ENCODE measurements at places on chromosomes 1 and 21. TPM values are rescaled to one million over a fixed set of nuclear protein-coding genes. Genes with fewer than 3 reads are reported as not detected.
A peak's percentile ranks its signal among the peaks of the same experiment; 100 is the strongest.

- no peaks in the 10 kb centered on the region for H3K27me3 ChIP-seq
- H3K27ac ChIP-seq = no peak overlapping the region
- no peaks in the 10 kb centered on the region for H3K36me3 ChIP-seq
- no peak overlapping the region for H3K4me3 ChIP-seq
Observed at GRCh38 chr1:223031733-223032601, 111.1 kb downstream of the TLR5 start.

DNA sequence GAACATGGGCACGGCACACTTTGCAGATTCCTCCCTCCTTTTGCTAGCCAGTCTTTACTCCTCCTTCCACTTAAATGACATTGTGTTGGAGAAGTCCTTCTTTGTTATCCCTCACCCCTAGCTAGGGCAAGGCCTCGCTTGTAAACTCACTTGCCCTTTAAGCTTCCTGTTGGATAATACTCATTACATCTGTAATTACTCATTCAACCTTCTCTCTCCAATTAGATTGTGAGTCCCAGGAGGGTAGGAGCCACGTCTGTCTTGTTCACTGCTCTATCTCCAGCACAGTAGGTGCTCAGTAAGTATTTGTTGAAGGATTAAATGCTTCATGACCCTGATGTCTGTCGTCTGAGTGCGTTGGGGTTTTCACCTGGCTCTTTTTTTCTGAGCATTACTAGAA, 98.7 kb upstream of the USP24 start:
- DNase-seq = no peak
- H3K4me1 ChIP-seq = peaks cover 9% of the 10 kb centered on the region
- no peak overlapping the region for H3K27ac ChIP-seq
- H3K36me3 ChIP-seq = no peaks in the 10 kb centered on the region

DNA sequence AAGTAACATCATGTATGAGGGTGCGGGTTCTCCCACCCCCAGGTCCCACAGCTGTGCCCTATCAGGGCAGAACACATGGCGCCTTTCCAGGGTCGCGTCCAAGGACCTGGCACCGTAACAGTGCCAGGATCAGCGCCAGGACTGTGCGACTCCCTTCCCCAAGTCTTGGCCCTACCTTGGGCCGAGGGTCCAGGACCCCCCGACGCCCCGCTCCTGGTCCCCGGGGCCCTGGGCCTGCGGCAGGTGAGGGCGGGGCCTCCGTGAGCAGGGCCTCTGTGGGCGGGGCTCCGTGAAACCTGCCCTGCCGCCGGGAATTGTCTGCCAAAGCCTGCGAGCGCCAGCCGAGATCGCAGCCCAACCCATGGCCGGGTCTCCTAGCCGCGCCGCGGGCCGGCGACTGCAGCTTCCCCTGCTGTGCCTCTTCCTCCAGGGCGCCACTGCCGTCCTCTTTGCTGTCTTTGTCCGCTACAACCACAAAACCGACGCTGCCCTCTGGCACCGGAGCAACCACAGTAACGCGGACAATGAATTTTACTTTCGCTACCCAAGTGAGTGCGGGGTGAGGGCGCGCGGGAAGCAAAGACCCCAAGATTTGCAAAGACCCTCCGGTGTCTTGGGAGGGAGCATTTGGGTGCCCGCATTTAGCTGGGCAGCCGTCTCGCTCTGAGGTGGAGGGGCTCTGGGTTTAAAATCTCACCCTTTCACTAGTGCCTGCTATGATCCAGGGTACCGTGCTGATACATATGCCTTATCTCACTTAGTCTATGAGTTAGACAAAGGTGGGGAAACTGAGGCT, at the start of gene RHBG:
Gene RHBG, plus strand, starts transcription at position 323 of the 796 bp plus-strand sequence. Its CDS starts 39 bp downstream, at position 362.
- no peaks in the 10 kb centered on the region for H3K27me3 ChIP-seq
- no peak within 1 kb of the TSS for H3K27ac ChIP-seq

DNA sequence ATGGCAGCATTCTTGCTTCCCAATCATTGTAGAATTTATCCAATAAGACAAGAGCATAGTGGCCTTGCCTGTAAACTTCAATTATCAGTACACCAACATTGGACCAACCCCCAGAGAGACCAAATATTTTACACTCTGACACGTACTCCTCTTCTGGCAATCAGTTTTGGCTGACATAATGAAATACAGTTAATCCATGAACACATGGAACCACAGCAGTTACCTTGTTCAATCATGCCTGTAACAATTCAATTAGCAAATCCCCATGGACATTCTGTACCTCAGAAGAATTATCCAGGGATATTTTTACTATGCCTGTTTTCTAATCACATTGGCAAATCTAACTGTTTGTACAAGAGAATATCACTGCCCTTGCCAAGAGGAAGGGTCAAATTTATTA, 2162.0 kb downstream of the MRPL39 start:
- no peaks in the 10 kb centered on the region for H3K36me3 ChIP-seq
- no peaks in the 10 kb centered on the region for H3K4me1 ChIP-seq
- no peak overlapping the region for H3K27ac ChIP-seq
- no peak overlapping the region for H3K4me3 ChIP-seq
- no peaks in the 10 kb centered on the region for H3K27me3 ChIP-seq

DNA sequence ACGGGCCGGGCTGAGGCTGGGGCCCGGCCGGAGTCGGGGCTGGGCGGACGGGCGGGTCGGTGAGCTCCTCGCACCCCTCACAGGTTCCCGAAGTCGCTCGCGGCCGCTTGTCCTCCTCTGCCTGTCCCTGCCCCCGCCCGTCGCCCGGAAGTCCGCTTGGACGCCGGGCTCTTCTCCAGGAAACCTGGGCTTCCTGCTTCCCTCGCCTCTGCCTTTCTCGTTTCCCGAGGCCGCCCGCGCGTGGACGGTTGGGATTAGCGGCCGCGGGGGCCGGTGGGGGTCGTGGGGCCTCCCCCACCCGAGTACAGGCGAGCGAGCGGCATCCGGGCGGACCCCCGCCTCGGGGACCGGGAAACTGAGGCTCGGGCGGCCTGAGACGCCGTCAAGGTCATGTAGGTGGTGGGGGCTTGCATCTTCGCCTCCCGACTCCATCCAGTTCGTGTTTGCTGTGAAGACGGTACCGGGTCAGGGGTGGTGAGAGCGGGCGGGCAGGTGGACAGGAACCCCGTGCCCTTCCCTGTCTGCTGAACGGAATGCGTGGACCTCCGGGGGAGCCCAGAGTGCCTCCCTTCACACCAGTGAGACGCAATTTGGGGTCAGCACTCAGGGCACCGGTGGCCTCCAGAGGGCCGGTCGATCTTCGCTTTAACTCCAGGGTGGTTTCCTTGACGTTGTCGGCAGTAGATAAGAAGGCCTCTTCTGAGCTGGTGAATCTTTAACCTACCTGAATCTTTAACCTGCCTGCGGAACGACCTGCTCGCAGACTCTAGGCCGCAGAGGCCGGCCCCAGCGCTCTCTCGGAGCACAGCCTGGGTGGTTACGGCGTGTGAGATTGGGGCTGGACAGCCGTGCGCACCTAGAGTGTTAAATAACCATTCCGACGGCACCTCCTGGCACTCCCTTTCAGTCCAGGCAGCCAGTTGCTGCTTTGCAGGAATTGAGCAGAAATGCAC, 686 bp downstream of the ARF1 start:
- no peak for DNase-seq
- H3K27ac ChIP-seq = peak overlapping the region; percentile 99
- peaks cover 3% of the 10 kb centered on the region for H3K36me3 ChIP-seq
- peak overlapping the region; percentile 98 for H3K4me3 ChIP-seq

Gene CFH
- total RNA-seq = 101 TPM

Data from left lung (tissue), 14 donors.